ENCODE measurements at places on chromosomes 2 and 18. TPM values are rescaled to one million over a fixed set of nuclear protein-coding genes. Genes with fewer than 3 reads are reported as not detected.

DNA sequence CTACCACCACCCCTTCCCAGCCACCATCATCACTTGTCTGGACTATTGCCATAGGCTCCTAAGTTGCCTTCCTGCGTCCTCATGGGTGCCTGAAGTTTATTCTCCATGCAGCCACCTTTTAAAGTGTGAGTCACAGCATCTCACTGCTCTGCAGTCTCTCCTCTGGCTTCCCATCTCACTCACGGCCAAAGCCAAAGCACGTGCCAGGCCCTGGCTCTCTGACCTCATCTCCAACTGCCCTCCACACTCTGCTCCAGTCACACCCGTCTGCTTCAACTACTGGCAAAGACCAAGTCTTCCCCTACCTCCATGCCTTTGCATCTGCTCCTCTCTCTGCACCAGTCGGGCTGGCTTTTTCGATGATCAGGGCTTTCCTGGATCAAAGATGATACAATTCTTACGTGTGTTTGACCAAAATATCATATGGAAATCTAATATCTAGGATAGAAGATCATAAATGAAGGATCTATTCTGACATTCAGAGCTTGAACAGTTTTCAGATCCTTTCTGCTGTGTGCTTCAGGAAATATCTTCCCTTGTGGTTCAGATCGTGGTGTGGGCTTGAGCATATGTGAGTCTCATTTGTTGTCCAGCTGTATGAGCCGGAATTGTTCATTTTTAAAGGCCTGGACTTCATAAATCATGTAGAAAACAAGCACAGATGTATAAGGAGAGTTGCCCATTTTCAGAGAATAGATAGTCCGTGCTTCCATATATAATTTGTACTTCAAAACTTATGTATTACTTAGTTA is 175.6 kb downstream of the PRKCE start:
- no peak for DNase-seq

NEU2 gene
- not detected for total RNA-seq

LRRC30 gene
- not detected for total RNA-seq

GRCh38 chr2:45675263-45675812 is 23.9 kb downstream of the PRKCE start:
- DNase-seq, result no peak

DNA sequence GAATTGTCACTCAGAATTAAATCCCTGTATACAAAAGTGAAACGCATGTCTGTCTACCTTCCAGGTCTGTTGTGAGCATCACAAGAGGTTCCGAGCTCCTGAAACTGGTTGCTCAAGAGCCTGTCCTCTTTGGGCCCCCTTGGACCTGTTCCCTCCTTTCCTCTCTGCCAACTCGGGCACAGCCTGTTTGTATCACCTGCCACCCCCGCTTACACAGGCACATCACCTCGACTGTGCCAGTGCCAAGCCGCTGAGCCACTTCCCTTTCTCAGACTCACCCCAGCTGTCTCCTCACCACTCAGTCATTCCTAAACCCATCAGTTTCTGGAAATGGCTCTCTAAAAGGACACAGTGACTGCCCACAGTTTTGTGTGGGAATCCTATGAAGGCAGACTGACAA is 3.1 kb downstream of the EFR3B start:
- no peak for DNase-seq

NYAP2 gene
- total RNA-seq, result 0.06 TPM

DNA sequence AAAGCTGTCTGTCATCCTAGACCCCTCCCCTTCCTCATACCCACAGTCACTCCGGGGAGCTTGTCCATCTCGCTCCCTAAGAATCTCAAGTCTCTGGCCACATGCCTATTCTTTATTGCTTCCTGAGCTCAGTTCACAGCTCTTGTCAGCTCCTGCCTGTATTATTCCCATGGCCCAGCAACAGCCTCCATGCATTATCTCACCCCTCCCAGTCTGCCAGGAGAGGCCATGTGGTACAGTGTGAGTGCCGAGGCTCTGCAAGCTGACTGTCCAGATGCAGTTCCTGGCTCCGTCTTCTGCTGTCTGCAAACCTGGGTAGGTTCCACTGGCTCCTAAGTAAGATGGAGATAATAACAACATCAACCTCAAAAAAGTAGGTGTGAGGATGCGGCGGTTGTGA is 79.7 kb downstream of the MRPS9 start:
- no peak for DNase-seq

DNA sequence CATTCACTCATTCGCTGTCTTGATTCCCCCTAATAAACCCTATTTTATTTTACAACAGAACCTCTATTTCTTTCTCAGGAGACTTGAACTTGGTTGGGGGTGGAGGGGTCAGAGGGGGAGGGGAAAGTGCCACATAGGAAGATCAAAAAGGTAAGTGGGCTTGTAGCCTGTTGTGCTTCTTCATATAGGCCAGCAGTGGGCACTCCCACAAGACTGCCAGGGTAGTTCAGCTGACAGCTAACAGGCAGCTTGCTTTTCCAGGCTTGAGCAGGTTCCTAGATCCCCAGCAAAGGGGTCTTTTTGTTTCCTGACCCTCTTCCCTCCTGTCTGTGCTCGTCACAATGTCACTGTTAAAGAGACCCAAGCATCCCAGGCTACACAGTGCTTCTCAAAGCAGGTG is 829 bp upstream of the KIAA2012 start:
- no peak for DNase-seq

GRCh38 chr2:120261387-120262006 is 8.8 kb downstream of the RALB start:
- peak; percentile 35 for DNase-seq

DNA sequence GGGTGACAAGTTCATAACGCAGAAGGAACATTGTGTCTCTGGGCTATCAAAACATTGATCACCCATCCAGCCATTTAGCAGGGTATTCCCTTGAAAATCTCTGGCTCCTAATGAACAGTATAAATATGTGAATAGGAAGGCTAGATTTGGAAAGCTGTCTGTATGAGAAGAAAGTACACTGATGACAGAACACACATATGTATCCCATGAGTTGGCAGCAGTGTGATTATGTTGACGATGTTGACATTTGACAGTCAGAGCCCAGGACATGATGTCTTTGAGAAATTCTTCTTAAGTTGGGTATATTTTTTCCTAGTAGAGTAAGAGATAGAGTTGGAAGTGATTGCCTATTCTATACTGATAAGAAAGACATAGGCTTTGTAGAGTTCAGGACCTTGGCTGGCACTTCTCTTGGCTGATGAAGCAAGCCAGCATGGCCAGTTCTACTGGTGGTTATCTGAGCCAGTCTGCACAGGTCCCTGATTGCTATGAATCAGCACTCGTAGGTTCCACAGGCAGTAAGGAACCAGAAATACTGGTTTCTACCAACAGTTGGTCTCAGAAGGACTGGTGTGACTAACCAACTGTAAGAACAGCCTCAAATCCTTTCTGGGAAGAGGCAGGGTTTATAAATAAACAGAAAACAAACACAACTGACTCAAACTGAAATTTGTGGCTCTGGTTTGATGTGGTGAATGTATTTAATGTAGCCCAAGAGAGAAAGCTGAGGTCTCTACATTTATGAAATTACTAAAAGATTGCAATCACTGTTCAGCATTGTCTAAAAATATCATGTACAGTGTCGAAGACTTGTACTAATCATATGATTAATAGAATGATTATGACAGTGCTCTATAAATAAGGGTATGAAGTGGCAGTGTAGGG is 43.9 kb upstream of the RAPH1 start:
- peak; percentile 14 for DNase-seq

DNA sequence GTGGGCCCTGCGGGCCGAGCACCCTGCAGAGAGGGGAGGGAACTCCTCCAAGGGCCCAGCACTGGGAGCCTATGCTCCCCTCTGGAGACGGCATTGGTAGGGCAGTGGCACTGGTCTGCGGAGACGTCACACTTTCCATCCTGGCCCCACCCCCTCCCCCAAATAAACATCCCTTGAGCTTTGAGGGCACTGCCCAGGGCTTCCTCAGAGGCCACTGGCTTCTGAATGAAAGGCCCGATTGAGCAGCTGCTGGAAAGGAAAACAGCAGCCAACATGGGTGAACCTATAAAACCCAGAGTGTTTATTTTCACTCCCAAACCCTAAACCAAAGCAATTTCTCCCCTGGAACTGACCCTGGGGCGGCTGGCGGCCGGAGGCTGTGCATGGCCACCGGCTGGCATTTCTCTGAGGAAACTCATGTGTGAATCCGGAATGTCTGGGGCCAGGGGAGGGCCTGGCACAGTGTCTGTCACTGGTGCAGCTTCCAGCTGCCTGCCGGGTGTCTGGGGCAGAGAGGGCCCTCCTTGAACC is 138.9 kb downstream of the DYSF start:
- no peak for DNase-seq

CRYGC gene
- not detected for total RNA-seq

DNA sequence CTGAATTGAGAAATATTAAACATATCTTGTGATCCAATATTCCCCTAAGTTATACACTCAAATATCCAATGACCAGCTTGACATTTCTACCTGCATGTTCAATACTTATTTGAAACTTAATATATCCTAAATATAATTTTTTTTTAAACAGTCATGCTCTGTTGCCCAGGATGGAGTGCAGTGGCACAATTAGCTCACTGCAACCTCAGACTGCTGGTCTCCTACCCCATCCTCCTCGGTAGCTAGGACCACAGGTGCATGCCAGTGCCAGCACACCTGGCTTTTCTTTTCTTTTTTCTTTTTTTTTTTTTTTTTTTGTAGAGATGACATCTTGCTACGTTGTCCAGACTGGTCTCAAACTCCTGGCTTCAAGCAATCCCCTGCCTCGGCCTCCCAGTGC is 4.2 kb downstream of the KYNU start:
- DNase-seq, result no peak

DNA sequence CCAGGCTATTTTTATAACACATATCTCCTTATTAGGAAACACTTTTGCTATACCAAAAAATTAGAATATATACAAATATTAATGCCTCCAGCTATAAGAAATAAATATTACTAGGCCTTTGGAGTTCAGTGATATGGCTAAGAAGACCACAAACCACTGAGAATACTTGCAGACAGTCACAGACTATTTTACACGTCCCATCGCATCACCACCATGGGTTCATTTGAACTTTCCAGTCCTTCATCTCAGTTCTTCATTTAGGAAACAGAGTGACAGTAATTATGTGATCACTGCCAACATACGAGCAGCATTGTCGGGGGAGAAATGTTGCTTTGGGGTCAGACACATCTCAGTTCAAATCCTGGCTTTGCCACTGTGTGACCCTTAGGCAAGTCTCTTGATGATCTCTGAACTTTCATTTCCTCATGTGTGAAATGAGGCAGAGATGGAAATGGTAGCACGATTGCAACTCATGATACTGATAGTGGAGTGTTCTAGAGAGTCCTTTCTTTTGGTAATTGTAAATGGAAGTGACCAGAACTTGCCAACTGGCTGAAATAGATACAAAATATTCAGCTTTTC is 138.9 kb upstream of the NRP2 start:
- peak; percentile 6 for DNase-seq

DNA sequence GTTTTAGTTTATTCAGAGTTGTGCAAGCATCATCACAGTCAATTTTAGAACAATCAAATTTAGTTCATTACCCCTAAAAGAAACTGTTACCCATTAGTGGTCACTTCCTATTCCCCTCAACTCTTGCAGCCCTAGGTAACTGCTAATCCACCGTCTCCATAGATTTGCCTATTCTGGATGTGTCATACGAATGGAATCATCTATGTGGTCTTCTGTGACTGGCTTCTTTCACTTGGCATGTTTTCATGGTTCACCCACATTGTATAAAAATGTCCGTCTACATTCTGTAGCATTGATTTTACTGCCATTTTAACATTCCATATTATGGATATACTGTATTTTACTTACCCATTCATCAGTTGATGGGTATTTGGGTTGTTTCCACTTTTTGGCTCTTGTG is 5.3 kb upstream of the CEP68 start:
- no peak for DNase-seq

RAB6C gene
- total RNA-seq, result not detected

SOCS6 gene
- total RNA-seq, result 2.2 TPM

GRCh38 chr2:132607426-132608090 is 62.4 kb downstream of the LYPD1 start:
- no peak for DNase-seq

- DNase-seq, result no peak
Observed at GRCh38 chr18:33875029-33875565, 297.1 kb downstream of the ASXL3 start.

HSPE1 gene
- 487 TPM for total RNA-seq

DNA sequence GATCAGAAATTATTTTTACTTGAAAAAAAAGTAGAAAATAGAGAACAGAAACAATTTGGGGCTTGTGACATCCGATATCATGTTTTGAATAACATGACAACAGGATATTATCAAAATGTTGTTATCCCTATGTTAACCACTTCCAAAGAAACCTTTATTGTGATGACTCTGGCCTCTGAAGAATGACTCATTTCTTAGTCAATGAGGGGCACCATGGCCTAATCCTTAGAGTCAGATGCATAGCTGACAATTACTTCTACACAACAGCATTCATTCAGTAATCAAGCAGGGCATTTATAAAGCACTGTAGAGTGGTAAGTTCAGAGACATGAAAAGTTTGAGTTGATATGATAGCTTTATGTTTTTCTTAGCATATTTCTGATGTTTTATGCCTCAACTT is 703.0 kb downstream of the RNF144A start:
- DNase-seq, result no peak

PCARE gene
- total RNA-seq, result not detected

DNA sequence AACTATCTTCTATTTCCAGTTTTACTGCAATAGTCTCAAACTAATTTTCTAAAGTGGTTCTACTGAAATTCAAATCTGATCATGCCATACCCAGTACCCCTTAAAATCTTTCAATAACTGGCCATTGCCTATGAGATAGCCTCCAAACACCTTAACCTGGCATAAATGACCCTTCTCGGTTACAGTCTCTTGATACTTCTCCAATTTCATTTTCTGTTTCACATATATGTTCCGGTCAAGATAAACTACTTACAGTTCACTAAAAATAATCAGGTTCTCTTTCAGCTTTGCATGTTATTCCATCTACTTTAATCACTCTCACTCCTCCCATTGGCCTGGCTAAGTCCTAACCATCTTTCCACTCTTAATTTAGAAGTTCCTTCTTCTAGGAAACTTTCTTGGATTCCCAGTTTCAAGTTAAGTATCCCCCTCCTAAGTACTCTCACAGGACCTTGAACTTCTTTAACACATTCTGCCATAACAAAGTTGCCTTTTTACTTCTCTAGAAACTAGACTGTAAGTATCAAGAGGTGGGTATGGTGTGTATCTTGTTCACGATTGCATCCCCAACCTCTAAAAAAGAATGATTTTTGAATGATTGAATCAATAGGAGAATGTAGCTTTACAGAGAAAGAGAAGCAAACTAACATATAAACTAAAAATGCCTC is 110.2 kb upstream of the RBBP8 start:
- no peak for DNase-seq

SMYD5 gene
- 42.4 TPM for total RNA-seq

- DNase-seq, result peak; percentile 16
Observed at GRCh38 chr2:108583903-108584520, 49.7 kb downstream of the LIMS1 start.

FBXO15 gene
- total RNA-seq, result 3.8 TPM

All from activated naive CD8-positive, alpha-beta T cell treated with anti-CD3 and anti-CD28 coated beads for 36 hours (primary cell).